ENCODE measurements at places on chromosomes 7 and 10.

DNA sequence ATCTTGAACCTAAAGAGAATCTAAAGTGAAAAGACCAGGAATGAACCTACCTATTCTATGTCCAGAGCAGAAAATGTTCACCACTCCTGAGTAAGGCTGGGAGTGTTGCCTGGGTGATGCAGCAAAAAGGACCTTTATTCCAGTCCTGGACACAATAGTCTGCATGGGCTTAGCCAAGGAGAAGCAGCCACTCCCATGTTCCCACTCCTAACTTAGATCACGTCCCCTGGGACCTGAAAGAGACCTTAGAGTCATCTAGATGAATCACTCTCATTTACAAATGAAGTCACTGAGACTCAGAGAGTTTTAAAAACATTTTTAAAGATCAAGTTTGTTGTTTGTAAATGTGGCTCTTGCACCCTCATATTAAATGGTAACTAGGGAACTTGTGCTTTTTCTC is 763.4 kb downstream of the KCNMA1 start:
- DNase-seq = no peak

- DNase-seq = no peak
Measured at GRCh38 chr10:116744163-116744753, 1.9 kb upstream of the HSPA12A start.

GRCh38 chr7:78636727-78637126 is 816.7 kb downstream of the MAGI2 start:
- no peak for DNase-seq

GRCh38 chr10:106396192-106396591 is 768.3 kb downstream of the SORCS1 start:
- DNase-seq = no peak

DNA sequence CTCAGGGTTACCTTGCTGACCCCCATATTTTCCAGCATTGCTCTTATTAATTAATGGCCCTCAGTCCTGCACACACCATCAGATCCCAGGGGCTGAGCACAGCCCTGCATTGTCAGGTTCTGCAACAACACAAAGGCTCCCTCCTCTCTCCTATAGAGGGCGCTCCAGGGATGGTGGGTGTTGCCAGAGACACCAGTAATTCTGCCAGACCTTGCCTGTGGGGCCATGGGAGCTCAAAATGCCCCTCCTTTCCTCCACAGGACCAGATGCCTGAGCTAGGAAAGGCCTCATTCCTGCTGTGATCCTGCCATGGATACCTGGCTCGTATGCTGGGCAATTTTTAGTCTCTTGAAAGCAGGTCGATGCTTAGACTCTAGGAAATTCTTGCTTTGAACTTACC is 42.8 kb upstream of the PRSS58 start:
- no peak for DNase-seq

GRCh38 chr7:80711531-80711930 is 73.1 kb downstream of the CD36 start:
- DNase-seq = no peak

DNA sequence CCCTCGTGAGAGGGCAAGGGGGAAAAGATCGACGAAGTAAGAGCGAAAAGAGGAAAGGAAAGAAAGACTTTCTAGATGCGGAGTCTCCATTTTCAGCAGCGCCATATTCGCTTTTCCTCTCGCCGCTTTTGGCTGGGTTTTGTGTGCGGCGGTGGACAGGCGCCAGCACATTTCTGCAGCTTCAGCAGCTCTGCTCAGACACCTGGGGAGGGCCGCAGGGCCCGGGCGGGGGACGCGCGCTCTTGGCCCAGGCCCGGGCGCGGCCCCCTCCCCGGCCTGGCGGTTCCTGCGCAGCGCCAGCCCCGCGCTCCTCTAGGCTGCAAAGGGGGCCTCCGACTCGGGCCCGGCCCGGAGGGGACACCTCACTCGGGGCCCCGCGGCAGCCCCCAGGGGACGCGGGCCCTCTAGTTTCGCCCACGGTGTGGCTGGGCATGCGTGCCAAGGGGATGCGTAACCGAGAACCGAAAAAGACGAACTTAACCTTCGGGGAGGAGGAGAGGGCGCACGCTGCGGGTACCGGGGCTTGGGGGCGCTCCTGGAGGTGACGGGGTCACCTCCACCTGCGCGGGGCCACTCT is 34.5 kb upstream of the EBLN1 start:
- DNase-seq = peak; percentile 43

GRCh38 chr7:108094933-108095710 is 35.0 kb downstream of the LAMB4 start:
- no peak for DNase-seq

Data from T-helper 2 cell (primary cell).